ENCODE measurements at places on chromosomes 5 and 9. TPM values are rescaled to one million over a fixed set of nuclear protein-coding genes. Genes with fewer than 3 reads are reported as not detected.

The PCDHGA8 gene
- 2.2 TPM for total RNA-seq

The GRIA1 gene
- 1.4 TPM for total RNA-seq

The PGGT1B gene
- 19.2 TPM for total RNA-seq

The PCDHB13 gene
- total RNA-seq: 0.18 TPM

The PTPN3 gene
- total RNA-seq: 0.72 TPM

The LCN9 gene
- total RNA-seq: not detected

DNA sequence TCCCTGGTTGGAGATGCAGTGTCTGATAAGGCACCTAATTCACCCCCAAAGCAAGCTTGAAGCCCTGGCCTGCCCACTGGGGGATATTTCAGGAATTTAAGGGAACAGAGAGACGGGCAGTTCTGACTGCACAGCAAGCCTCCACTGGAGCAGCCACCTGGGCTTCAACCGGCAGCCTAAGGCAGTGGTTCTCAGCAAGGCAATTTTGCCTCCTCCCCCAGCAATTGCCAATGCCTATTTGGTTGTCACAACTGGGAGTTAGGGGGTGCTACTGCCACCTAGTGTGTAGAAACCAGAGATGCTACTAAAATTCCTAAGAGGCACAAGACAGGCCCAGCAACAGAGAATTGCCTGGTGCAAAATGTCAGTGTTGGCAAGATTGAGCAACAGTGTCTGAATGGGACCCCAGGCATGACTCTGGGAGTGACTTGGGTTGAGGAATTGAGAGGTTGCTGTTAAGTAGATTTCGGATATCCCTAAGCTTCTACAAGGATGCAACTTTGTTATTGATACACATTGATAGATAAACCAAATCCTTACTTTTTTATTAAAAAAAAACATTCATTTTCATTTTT is 58.7 kb upstream of the CTSL start:
- H3K36me3 ChIP-seq: no peaks in the 10 kb centered on the region
- H3K4me1 ChIP-seq: no peaks in the 10 kb centered on the region
- no peak overlapping the region for H3K27ac ChIP-seq
- H3K4me3 ChIP-seq: no peak overlapping the region

DNA sequence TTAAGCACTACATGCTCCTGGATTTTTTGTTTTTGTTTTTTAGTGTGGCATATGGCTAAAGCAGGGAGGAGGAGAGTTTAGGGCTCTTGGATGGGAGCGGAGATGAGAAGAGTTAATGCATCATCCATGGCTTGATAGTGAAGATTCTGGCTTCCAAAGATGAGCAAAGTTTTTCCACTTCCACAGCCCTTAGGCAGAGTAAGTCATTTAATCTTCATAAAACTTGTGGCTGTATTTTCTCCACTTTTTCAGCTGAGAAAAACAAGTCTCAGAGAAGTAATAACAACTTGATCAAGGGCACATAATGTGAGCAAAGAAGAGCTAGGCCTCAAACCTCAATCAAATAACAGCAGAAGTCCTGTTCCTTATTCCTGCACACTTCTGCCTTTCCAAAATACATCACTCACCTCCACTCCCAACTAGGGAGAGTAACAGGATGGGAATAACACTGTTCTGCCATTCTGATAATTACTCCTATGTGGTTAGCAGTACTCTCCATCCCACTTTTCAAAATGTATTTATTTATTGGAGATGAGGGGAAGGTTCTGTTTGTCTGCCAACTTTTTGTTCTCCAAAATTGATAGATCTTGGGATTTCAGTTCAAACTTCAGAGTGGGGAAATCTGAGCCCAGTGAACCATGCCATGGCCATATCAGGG is 53.7 kb upstream of the DPYSL3 start:
- DNase-seq: no peak
- H3K27ac ChIP-seq: no peak overlapping the region
- H3K4me1 ChIP-seq: no peaks in the 10 kb centered on the region
- H3K36me3 ChIP-seq: no peaks in the 10 kb centered on the region
- H3K27me3 ChIP-seq: peaks cover 2% of the 10 kb centered on the region

GRCh38 chr5:152855441-152855840 is 450.4 kb upstream of the NMUR2 start:
- H3K4me1 ChIP-seq: no peaks in the 10 kb centered on the region
- no peak overlapping the region for H3K4me3 ChIP-seq

- no peaks in the 10 kb centered on the region for H3K4me1 ChIP-seq
- DNase-seq: peak; percentile 41
- H3K27ac ChIP-seq: no peak overlapping the region
- H3K27me3 ChIP-seq: no peaks in the 10 kb centered on the region
- no peak overlapping the region for H3K4me3 ChIP-seq
- no peaks in the 10 kb centered on the region for H3K36me3 ChIP-seq
These were observed 30.8 kb downstream of the KLHL3 start for GRCh38 chr5:137705106-137705505.

- H3K4me3 ChIP-seq: no peak overlapping the region
- H3K4me1 ChIP-seq: no peaks in the 10 kb centered on the region
- peaks cover 10% of the 10 kb centered on the region for H3K27me3 ChIP-seq
- no peak overlapping the region for H3K27ac ChIP-seq
- no peaks in the 10 kb centered on the region for H3K36me3 ChIP-seq
- peak; percentile 57 for DNase-seq
These were observed 95.0 kb upstream of the NR5A1 start for GRCh38 chr9:124602204-124602603.

GRCh38 chr5:97163360-97163764 is 19.7 kb downstream of the RIOK2 start:
- H3K4me1 ChIP-seq: no peaks in the 10 kb centered on the region
- H3K27me3 ChIP-seq: no peaks in the 10 kb centered on the region
- peak; percentile 30 for DNase-seq
- no peak overlapping the region for H3K4me3 ChIP-seq

- H3K36me3 ChIP-seq: no peaks in the 10 kb centered on the region
- peak; percentile 13 for DNase-seq
- no peak overlapping the region for H3K27ac ChIP-seq
- no peak overlapping the region for H3K4me3 ChIP-seq
- H3K27me3 ChIP-seq: no peaks in the 10 kb centered on the region
- H3K4me1 ChIP-seq: peaks cover 11% of the 10 kb centered on the region
These were observed 16.8 kb upstream of the DAB2IP start for GRCh38 chr9:121634329-121635261.

- H3K4me3 ChIP-seq: no peak overlapping the region
- no peak overlapping the region for H3K27ac ChIP-seq
- peaks cover 48% of the 10 kb centered on the region for H3K27me3 ChIP-seq
- DNase-seq: no peak
These were observed 625 bp upstream of the OLFM1 start for GRCh38 chr9:135086597-135087488.

DNA sequence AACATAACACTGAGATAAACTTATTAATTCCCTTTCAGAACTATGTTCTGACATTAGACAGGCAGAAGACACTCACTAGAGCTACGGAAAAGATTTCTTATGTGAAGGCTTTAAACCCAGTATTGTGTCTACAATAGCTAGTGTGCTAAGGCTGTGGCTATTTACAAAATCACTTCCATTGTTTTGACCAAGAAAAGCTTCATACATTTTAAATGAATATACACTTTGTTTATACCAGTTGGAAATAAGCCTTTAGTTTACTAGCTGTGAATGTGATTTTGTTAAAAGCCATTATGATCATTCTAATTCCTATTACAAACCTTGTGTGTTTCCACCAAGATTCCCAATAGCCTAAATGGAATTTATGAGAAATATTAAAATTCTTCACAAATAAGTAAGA is 83.0 kb downstream of the AGTPBP1 start:
- DNase-seq: no peak
- H3K27me3 ChIP-seq: no peaks in the 10 kb centered on the region
- H3K4me1 ChIP-seq: no peaks in the 10 kb centered on the region
- H3K36me3 ChIP-seq: no peaks in the 10 kb centered on the region

DNA sequence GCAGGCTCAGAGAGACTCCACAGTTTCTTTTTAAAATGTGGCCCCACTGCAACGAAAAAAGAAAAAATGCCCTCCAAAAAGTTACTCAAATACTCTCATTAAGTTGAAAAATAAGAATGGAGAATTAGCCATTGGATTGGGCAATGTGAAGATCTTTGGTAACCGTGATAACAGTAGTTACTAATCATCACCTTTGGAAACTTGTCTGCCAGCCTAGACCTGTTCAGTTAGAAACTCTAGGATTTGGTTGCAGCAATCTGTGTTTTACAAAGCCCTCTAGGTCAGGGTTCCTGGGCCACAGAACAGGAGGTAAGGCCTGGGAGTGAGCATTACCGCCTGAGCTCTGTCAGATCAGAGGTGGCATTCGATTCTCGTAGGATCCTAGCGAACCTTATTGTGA is 34.2 kb downstream of the VPS13A start:
- H3K36me3 ChIP-seq: peaks cover 1% of the 10 kb centered on the region
- H3K27ac ChIP-seq: no peak overlapping the region
- no peaks in the 10 kb centered on the region for H3K4me1 ChIP-seq
- no peak overlapping the region for H3K4me3 ChIP-seq
- DNase-seq: no peak
- no peaks in the 10 kb centered on the region for H3K27me3 ChIP-seq

- H3K36me3 ChIP-seq: no peaks in the 10 kb centered on the region
- no peak overlapping the region for H3K4me3 ChIP-seq
- H3K27ac ChIP-seq: no peak overlapping the region
These were observed 10.7 kb downstream of the GRM6 start for GRCh38 chr5:178984145-178985072.

GRCh38 chr9:75894566-75894965 is 4.1 kb downstream of the PCSK5 start:
- no peaks in the 10 kb centered on the region for H3K27me3 ChIP-seq
- H3K4me1 ChIP-seq: no peaks in the 10 kb centered on the region
- no peak overlapping the region for H3K4me3 ChIP-seq

DNA sequence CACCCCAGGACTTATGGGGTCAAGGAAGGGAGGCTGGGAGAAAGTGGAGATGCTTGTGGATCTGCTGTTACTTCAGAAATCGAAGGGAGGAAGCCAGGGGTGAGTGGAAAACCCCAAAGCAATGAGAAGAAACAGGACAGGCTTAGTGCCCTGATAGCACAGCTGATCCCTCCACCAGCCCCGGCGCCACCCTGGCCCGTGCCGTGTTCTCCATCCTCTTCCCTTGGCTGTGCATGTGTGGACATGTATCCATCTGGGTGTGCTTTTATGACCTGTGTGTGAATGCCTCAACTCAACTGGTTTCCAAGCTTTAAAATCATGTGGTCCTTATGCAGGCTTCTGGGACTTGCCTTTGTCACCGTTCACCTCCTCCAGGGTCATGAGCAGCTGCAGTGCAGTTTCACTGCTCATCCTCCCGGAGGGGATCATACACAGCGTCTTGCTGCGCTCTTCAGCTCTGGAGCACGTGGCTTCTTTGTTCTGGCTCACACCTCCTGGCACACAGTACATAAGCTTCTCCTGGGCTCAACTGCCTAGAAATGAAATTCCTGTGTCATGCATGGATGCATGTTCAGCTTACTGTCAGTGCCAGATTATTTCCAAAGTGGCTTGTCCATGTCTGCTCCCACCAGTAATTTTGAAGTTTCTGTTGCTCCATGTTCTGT is 58.2 kb downstream of the IPPK start:
- peaks cover 8% of the 10 kb centered on the region for H3K4me1 ChIP-seq
- H3K27ac ChIP-seq: no peak overlapping the region
- H3K27me3 ChIP-seq: no peaks in the 10 kb centered on the region
- DNase-seq: no peak
- H3K4me3 ChIP-seq: no peak overlapping the region
- peaks cover 22% of the 10 kb centered on the region for H3K36me3 ChIP-seq

DNA sequence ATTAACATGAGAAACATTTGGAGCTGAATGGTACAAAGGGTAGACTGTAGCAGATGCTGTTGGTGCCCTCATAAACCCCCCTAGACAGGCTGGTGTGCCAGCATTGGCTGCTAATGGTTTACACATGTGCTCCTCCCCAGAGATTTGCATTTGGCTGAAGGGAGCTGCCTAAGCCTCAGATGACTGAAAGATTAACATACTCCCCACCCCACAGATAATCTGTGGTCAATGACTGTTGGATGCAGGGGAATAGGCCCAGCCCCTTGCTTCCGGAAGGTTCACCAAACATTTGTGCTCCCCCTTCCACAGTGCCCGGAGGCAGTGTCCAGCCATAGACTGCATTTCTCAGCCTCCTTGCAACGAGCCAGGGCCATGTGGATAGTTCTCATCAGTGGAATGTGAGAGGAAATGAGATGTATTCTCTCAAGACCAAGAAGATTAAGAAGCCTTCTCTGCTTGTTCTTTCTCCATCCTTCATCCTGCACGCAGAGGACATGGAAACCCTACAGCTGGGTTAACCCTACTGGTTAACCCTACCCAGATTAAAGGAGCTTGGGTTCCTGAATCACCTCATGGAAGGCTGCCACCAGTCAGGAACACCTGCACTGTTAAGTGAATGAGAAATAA is 79.6 kb downstream of the PHAX start:
- no peaks in the 10 kb centered on the region for H3K36me3 ChIP-seq
- peak; percentile 19 for DNase-seq
- H3K4me3 ChIP-seq: no peak overlapping the region
- H3K4me1 ChIP-seq: no peaks in the 10 kb centered on the region
- peaks cover 3% of the 10 kb centered on the region for H3K27me3 ChIP-seq

- H3K36me3 ChIP-seq: no peaks in the 10 kb centered on the region
- no peak overlapping the region for H3K4me3 ChIP-seq
- H3K27ac ChIP-seq: peak overlapping the region; percentile 86
- peak; percentile 79 for DNase-seq
- H3K4me1 ChIP-seq: peaks cover 20% of the 10 kb centered on the region
These were observed 10.7 kb upstream of the OR5C1 start for GRCh38 chr9:122777935-122778627.

- no peaks in the 10 kb centered on the region for H3K36me3 ChIP-seq
- H3K27me3 ChIP-seq: peaks cover 17% of the 10 kb centered on the region
- no peak overlapping the region for H3K27ac ChIP-seq
- no peak for DNase-seq
These were observed 5.3 kb downstream of the ELAVL2 start for GRCh38 chr9:23820451-23821374.

All from IMR-90 (cell line).